ENCODE measurements at places on chromosomes 12 and 14. TPM values are rescaled to one million over a fixed set of nuclear protein-coding genes. Genes with fewer than 3 reads are reported as not detected.

DNA sequence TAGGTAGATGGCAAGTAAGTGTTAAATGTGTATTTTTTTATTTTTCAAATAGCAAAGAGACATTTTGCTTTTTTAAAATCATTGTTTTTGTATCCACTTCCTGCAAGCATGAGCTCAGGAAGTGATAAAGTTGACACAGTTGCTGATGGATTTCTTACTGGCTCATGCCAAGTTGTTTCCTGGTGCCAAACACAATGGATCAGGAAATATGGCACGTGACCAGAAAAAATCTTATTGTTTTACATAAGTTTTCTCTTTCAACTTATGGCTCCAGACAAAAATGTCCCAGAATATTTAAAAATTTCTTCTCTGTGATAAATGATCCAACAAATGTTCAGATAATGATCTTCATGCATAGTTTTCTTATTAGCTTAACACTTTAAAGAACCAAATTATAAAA lies 1279.1 kb upstream of the FLRT2 start:
- no peaks in the 10 kb centered on the region for H3K27me3 ChIP-seq
- no peak overlapping the region for H3K27ac ChIP-seq
- H3K4me3 ChIP-seq: no peak overlapping the region

TMEM63C gene
- 1.2 TPM for total RNA-seq

DNA sequence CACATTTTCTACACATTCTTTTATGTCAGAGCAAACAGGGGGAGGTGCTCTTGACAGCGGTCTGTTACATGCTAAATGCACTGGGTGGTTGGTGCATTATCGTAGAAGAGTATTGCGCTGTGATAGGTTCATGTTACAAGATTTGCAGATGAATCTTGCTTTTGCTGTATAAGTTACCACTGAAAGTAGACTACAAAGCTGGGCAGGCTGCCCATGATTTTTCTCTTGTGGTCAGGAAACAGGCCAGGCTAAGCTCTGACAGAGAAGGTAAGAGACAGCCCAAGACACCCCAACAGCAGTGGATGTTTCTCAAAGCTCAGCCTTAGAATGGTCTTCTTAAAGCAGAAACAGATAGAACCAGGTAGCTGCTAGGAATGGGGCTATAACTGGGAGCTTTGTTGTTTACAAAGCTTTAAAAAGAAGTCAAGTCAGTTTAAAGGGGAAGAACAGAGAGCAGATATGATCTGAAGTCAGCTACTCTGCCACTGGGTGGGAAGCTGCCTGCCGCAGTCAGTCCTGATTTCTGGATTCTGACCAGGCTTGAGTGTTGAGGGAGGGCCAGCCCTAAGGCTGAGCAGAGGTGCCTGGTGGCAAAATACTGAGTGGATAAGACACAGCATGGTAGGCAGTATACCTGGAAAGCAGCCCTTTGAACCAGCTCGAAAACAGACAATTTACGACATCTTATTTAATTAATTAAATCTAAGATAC lies 9.4 kb downstream of the KCNA1 start:
- peaks cover 40% of the 10 kb centered on the region for H3K27me3 ChIP-seq
- H3K36me3 ChIP-seq: no peaks in the 10 kb centered on the region
- no peak overlapping the region for H3K27ac ChIP-seq

GRCh38 chr14:58992935-58993334 lies 195.5 kb upstream of the DAAM1 start:
- no peak overlapping the region for H3K27ac ChIP-seq
- H3K36me3 ChIP-seq: no peaks in the 10 kb centered on the region
- no peaks in the 10 kb centered on the region for H3K4me1 ChIP-seq
- DNase-seq: no peak
- H3K4me3 ChIP-seq: no peak overlapping the region

DNA sequence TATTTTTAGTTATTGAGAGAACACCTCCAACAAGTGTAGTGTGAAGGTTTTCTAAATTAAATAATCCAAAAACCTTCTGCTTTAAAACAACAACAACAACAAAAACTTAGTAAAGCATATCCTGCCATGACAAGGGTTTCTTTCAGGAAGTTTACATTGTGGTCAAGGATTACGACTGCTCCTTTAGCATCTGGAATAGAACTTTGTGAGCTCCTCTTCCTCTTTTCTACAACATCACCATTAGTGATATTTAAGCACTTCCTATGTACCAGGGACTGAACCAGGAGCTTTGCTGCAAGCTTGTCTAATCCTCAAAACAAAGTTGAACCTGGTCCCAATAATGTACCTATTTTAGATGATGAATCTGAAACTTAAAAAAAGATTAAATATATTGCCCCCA lies 315.4 kb upstream of the KITLG start:
- H3K4me1 ChIP-seq: no peaks in the 10 kb centered on the region
- H3K4me3 ChIP-seq: no peak overlapping the region
- DNase-seq: peak; percentile 27
- no peak overlapping the region for H3K27ac ChIP-seq

DNA sequence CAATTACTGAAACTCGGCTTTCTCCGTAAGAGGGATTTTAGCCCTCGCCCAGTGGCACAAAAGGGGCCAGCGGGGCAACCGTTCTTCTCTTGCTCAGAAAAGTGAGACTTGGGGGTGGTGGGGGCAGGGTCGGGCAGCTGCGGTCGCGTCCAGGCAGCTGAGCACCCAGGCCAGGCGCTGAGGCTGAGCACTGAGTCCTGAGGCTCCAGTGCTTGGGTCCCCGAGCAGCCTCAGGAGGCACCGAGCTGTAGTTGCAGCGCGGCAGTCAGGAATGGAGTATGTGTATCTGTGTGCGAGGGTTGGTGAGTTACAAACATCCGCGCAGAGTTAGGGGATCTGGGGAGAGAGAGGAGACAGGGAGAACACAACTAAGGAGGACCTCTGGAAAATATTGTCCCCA lies 4.1 kb upstream of the HOXC6 start:
- H3K27me3 ChIP-seq: peaks cover 93% of the 10 kb centered on the region
- H3K36me3 ChIP-seq: no peaks in the 10 kb centered on the region
- H3K4me3 ChIP-seq: no peak overlapping the region

DNA sequence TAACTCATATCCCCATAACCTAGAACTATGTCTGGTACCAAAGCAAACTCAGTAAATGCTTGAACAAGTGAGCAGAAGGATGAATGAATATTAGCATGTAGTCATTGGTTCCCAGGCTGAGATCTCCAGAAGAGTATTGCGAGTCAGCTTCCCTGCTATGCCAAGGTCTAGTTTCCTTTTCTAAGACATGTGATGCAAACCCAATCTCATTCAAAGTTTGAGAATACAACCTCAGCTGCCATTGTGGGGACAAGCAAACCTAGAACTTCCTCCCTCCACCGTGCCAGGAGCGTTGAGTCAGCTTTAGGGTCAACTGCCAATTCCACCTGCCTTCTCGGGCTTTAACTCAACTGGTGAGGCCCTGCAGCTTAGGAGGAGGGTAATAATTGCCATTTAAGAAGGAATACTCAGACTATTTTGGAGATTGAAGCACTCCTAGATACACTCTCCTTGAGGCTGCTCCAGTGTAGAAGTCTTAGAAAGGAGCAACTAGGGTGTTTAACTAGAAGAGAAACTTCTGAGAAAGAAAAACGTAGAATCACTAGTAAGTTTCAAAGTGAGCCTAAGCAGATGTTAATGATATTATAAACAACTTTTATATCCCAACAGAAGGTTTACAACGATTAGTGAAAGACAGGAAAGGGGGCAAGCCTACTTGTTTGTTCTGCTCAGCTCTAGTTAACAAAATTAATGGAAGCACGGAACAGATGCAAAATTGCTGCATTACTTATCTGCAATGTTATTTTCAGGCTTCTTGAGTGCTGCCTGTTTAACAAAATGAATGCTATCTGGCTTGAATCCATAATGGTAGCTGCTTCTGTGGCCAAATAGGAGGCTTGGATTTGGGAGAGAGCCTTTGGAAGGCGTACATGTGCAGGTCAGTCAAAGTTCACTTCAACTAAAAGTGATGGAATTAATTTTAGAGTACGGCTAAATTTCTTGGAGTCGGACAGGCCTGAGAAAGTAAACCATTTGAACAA lies 96.9 kb downstream of the HELB start:
- no peak overlapping the region for H3K27ac ChIP-seq
- H3K27me3 ChIP-seq: no peaks in the 10 kb centered on the region
- peak; percentile 77 for DNase-seq
- no peaks in the 10 kb centered on the region for H3K36me3 ChIP-seq
- no peak overlapping the region for H3K4me3 ChIP-seq
- H3K4me1 ChIP-seq: peaks cover 4% of the 10 kb centered on the region

- H3K27me3 ChIP-seq: no peaks in the 10 kb centered on the region
- no peak for DNase-seq
- H3K4me3 ChIP-seq: no peak overlapping the region
- peaks cover 11% of the 10 kb centered on the region for H3K36me3 ChIP-seq
- H3K27ac ChIP-seq: no peak overlapping the region
Observed at GRCh38 chr14:89164168-89165073, 252.6 kb downstream of the FOXN3 start.

DNA sequence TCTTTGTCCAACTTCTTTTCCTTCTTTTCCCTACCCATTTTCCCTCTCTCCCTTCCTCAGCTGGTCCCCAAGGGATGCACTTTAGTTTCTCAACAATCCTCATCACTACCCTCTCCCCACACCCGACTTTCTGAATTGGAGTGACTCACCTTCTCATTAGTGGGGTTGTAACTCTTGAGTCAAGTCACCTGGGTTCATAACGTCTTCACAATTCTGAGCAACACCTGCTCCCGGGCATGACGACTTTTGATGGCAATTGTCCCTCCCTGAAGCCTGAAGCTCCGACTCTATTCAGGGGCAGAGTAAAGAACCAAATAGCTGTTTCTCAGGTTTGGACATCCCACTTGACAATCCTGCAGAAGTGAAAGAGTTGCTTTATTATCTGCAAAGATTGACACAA lies 82.7 kb upstream of the OTX2 start:
- no peak for DNase-seq
- no peaks in the 10 kb centered on the region for H3K4me1 ChIP-seq
- H3K27ac ChIP-seq: no peak overlapping the region
- H3K4me3 ChIP-seq: no peak overlapping the region
- no peaks in the 10 kb centered on the region for H3K36me3 ChIP-seq

MAP1LC3B2 gene
- total RNA-seq: not detected

GRCh38 chr12:95060951-95061350 lies 12.5 kb downstream of the NR2C1 start:
- H3K4me1 ChIP-seq: no peaks in the 10 kb centered on the region
- H3K4me3 ChIP-seq: no peak overlapping the region
- peaks cover 23% of the 10 kb centered on the region for H3K36me3 ChIP-seq
- H3K27ac ChIP-seq: no peak overlapping the region
- H3K27me3 ChIP-seq: no peaks in the 10 kb centered on the region

GRCh38 chr14:73747379-73748211 lies 33.4 kb upstream of the PNMA1 start:
- no peak for DNase-seq
- peaks cover 72% of the 10 kb centered on the region for H3K4me1 ChIP-seq
- H3K27me3 ChIP-seq: no peaks in the 10 kb centered on the region
- no peaks in the 10 kb centered on the region for H3K36me3 ChIP-seq

DNA sequence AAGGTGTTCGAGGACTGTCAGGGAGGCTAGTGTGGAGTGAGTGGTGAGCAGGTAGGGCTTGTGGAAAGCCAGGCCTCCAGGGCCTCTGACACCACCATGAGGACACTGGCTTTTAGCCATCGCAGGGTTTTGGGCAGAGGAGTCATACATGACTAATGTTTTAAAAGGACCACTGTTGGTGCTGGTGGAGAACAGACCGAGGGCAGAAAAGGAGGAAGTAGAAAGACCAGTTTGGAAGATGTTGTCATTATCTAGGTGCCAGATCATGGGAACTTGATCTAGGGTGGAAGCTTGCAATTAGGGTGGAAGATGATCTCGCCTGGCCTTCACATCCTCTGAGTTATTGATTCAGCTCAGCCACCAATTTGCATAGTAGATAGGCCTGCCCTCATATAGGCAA lies 144.2 kb downstream of the C12orf75 start:
- no peak overlapping the region for H3K27ac ChIP-seq
- no peak overlapping the region for H3K4me3 ChIP-seq
- no peaks in the 10 kb centered on the region for H3K27me3 ChIP-seq
- no peaks in the 10 kb centered on the region for H3K4me1 ChIP-seq
- no peaks in the 10 kb centered on the region for H3K36me3 ChIP-seq

- H3K36me3 ChIP-seq: peaks cover 7% of the 10 kb centered on the region
- DNase-seq: peak; percentile 51
- H3K4me1 ChIP-seq: peaks cover 24% of the 10 kb centered on the region
- H3K27ac ChIP-seq: peak overlapping the region; percentile 92
Observed at GRCh38 chr14:54782751-54783659, 119.6 kb downstream of the GCH1 start.

C12orf42 gene
- total RNA-seq: not detected

- no peaks in the 10 kb centered on the region for H3K4me1 ChIP-seq
- DNase-seq: no peak
- no peaks in the 10 kb centered on the region for H3K36me3 ChIP-seq
- H3K27ac ChIP-seq: no peak overlapping the region
Observed at GRCh38 chr14:94924189-94924588, 154.3 kb upstream of the GSC start.

DNA sequence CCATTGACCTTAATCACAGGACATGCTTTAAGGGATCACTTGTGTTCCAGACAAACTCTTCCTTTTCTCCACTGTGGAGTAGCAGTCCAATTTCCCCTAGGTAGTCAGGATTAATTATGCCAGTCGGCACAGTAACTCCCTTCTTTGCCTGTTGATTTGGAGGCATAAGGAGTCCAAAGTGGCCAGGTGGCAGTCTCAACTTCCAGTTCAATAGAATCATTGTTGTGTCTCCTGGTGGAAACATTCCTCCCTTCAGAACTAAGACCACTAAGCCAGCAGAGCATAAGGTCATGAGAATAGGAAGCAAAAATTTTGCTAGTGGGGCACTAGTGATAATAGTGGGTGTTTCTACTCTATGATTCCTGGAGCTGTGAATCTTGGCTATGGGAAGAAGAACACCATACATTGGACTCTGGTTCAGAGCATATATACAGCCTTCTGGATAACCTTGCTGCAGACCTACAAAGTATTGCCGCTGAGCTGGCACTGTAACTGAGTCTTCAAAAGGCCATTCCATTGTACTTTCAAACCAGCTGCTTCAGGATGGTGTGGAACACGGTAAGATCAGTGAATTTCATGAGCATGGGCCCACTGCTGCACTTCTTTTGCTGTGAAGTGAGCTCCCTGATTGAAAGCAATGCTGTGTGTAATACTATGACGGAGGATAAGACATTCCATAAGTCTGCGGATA lies 147.3 kb upstream of the MAX start:
- H3K27me3 ChIP-seq: no peaks in the 10 kb centered on the region
- no peaks in the 10 kb centered on the region for H3K4me1 ChIP-seq
- no peak for DNase-seq
- no peak overlapping the region for H3K27ac ChIP-seq

GRCh38 chr14:98791661-98792060 lies 480.3 kb downstream of the BCL11B start:
- no peak overlapping the region for H3K4me3 ChIP-seq
- H3K27me3 ChIP-seq: no peaks in the 10 kb centered on the region
- no peak overlapping the region for H3K27ac ChIP-seq
